Smooth muscle cell of the brain vasculature (primary cell): ENCODE measurements at places on chromosomes 4 and X.

DNA sequence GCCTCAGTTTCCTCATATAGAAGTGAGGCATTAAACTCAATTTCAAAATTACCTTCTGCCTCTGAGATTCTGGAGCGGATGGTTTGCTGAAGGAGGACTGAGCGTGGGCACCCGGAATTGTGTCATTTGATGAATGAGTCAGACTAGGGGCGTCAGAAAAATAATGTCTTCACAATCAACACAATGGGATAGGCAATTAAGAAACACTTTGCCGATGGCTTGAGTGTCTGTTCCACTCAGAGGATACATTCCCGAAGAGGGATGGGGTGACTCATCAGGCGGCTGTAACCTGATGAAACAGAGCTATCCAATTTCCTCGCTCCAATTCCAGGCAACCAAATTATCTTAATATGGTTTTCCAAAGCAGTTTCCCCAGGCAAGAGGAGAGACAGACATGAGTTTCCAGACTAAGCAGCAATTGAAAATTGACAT, 1.2 kb upstream of the CHRNA9 start:
- no peak for DNase-seq

DNA sequence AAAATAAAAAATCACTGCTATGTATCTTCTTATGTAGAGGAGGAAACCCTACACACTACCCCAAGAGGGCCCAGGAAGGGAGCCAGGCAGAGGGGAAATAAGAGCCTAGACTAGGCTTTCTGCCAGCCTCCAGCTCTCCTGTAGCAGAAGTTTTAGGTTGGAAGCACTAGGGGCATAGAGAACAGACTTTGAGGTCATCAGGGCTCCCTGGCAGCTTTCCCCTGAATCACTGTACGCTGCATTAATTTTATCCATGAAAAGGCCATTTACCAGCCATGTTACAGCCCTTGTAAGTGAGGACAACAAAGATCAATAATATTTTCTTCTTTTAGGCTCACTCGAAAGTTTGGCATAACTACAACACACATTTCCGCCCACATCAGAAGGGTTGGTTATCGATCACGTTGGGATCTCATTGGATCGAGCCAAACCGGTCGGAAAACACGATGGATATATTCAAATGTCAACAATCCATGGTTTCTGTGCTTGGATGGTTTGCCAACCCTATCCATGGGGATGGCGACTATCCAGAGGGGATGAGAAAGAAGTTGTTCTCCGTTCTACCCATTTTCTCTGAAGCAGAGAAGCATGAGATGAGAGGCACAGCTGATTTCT, 24.7 kb downstream of the RPL9 start:
- no peak for DNase-seq

- no peak for DNase-seq
Observed at GRCh38 chrX:140157611-140158010, 192.3 kb upstream of the CXorf66 start.

DNA sequence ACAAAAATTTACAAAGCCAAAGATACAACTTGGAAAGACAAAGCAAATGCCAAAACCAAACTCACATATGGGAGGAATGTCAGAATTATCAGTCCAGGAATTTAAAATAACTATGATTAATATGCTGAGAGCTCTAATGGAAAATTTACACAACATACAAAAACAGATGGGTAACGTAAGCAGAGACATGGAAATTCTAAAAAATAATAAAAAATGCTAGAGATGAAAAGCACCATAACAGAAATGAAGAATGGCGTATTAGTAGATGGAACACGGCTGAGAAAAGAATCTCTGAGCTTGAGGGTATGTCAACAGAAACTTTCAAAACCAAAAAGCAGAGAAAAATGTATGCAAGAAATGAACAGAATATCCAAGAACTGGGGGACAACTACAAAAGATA, 4.1 kb upstream of the MANBA start:
- no peak for DNase-seq

DNA sequence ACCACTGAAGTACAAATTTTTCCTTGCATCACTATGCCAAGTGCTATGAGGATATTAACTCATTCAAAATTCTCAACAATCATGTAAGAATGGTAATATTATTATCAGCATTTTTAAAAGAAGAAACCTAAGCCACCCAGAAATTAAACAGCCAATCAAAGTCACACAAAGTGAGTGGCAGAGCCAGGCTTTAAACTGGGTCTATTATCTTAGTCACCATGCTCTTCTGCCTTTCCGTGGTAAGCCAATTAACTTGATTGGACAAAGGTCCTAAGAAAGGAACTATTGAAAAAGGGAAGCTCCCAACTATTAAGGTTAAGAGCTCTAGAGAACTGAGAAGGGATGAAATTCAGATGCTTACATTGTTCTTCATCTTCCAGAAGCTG, 111.5 kb downstream of the ASB9 start:
- DNase-seq: no peak

DNA sequence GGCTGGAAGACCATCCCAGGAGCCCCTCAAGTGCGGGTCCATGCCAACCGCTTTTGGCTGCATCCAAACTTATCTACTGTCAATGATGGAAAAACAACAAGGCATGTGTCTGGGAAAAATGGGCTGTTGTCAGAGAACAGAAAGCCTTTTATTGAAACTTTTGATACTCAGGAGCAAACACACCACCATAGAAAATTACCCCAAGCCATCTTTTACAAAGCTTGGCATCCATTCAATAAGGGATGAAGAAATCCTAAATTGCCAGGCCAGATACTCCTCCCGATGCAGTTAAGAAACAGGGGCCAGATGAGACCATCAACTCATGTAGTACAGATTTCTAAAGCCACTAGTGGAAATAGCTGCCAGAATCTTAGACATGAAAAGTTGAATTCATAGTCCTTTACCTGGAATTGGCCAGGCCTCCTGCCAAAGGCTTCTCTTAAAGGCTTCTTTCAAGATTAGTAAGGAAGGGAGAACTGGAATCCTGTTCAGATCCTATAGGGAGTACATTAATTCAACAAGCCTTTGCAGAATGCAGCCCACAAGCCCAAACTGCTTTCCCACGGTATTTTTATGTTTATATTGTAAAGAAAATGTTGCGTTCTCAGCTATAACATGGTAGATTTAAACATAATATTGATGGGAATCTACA, 145.4 kb upstream of the MAP3K15 start:
- no peak for DNase-seq

GRCh38 chrX:46597771-46598170, 24.2 kb downstream of the CHST7 start:
- DNase-seq: no peak

DNA sequence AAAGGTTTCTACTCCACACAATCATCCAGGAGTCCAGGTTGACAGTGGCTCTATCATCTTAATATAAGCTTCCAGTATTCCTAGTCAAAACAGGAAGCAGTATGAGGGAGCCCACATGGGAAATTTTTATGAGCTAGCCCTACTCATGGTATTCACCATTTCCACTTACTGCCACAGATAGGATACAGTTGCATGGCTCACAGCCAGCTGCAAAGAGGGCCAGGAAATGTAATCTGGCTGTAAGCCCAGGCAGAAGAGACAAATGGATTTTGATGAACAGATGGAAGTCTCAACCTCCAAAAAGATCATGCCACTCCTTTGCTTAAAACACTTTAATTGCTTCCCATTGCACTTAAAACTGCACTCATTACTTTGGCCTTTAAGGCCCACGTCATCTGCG, 150.6 kb downstream of the ADAMTS3 start:
- peak; percentile 54 for DNase-seq

DNA sequence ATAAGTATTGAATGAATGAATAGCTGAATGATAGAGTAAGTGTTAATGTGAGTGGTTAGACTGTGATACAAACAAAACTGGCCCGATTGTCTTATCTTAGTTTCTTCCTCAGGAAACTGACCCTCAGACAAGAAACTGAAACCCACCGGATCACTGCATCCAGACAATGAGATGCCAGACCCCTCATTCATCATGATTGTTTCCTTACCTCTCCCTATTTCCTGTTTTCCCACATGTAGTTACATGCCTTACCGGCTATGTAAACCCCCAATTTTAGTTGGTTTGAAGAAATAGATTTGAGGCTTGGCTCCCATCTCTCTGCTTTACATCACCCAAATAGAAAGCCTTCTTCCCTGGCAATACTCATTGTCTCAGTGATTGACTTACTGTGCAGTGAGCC, 218.9 kb upstream of the PPP1R2C start:
- no peak for DNase-seq

- DNase-seq: no peak
Observed at GRCh38 chrX:56728321-56728720, 722 bp upstream of the NBDY start.

GRCh38 chrX:40952855-40953254, 132.4 kb upstream of the USP9X start:
- DNase-seq: no peak

DNA sequence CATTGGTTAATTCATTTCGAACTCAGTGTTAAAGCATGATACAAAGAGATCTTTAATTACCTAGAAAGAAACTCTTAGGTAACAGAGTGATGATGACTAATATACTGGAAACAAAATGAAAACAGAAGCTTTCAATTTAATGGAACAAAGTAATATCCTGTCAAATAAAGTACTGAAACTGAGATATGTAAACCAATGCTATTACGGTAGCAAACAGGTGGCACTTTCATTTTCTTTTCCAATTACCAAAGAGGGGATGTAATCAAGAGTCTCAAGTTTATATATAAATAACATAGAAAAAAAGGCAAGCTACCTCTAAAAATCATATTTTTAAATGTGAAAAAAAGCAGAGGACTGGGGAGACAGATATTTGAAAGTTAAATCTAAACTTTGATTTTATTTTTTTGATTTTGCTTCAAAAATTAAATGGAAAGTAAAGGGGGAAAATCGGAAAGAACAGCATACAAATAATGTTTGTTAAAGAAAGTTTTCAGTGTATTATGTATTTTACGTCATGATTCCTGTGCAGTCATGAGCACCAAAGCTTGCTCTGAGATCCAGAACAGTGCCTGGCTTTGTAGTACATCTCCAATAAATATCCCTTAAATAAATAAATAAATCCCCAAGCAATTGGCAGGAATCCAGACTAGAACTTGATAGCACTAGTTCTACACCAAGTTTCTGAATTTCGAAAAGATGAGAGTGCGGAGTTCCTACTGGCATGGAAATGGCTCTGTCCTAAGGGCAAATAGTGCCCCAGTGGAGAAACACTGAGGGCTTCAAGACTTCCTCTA, 25.0 kb upstream of the RAPGEF2 start:
- DNase-seq: no peak

GRCh38 chrX:18464499-18464898, 39.1 kb downstream of the CDKL5 start:
- no peak for DNase-seq

DNA sequence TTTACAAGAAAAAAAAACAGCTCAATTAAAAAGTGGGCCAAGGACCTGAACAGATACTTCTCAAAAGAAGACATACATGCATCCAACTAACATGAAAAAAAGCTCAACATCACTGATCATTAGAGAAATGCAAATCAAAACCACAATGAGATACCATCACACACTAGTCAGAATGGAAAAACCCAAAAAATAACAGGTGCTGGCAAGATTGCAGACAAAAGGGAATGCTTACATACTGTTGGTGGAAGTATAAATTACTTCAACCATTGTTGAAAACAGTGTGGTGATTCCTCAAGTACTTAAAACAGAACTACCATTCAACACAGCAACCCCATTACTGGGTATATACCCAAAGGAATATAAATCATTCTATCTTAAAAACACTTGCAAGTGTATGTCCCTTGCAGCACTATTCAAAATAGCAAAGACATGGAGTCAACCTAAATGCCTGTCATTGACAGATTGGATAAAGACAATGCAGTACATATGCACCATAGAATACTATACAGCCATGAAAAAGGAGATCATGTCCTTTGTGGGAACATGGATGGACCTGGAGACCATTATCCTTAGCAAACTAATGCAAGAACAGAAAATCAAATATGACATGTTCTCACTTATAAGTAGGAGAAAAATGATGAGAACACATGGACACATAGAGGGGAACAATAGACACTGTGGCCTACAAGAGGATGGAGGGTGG, 97.6 kb downstream of the RAB28 start:
- DNase-seq: no peak

GRCh38 chr4:81019006-81019405, 11.5 kb upstream of the BMP3 start:
- no peak for DNase-seq

GRCh38 chr4:40349561-40350198, 14.5 kb downstream of the CHRNA9 start:
- DNase-seq: no peak

DNA sequence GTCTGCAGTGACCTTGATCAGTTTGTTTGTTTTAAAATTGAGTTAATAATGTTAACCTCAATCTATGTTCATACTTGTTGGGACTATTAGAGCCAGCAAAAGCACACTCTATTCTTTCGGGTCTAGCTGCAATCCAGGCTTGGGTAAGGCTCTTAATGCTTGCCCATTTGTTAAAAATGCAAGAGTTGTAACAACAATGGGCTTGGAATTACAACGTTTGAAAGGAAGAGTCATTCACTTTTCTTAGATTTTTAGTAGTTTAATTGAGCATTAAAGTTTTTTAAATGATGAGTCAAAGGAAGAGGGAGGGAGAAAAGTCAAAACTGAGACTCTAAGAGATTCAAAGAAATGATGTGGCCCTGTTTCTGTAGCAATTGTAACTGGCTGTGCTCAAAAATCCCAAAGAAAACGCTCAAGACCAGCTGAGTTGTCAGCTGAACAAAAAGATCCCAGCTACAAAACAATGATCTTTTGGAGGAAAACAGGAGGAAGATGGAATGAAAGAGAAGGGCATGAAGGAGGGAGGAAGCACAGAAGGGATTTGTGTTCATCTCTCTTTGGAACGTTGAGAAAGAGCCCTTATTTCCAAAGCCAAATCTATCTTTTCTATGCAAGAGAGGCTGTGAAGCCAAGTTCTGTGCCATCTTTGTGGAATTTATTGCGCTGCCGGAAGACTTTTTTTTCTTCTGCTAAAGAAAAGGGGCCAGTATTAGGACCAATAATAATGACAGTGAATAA, 5.5 kb downstream of the SCD5 start:
- no peak for DNase-seq

DNA sequence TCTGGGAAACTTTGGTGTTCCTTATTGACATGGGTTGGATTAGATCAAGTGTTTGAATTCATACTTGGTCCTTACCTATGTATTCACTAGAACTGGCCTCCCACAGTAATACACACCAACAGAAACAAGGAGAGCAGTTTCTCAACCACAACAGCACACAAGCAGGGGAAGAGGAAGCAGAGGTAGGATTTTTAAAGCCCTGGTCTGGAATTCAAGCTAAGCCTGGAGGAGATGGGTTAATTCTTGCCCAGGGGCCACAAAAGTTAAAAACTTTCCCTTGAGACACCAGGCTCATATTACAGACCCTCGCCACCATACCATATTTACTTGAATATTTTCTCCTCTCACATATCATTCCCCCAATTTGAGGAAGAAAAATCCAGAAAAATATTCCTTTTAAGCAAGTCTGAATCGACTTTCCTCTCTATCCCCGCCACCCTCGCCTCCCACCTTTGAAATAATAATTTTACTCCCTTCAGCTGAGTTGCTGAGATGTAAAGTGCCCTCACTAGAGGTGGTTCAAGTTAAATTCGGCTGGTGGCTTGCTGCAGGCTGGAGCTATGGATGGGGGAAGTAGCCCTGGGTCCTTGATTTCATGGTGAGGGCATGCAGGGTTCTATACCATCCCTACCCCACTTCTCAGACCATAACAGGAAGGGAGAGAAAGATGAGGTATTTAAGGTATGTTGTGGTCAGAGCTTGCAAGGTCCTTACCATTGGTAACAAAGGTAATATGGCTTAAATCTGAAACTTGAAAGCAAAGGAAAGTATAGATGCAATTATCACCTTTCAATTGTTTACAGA, 440.2 kb downstream of the INPP4B start:
- no peak for DNase-seq
